ENCODE measurements at places on chromosomes 16 and 17. TPM values are rescaled to one million over a fixed set of nuclear protein-coding genes. Genes with fewer than 3 reads are reported as not detected.

- no peaks in the 10 kb centered on the region for H3K4me1 ChIP-seq
- no peak overlapping the region for H3K4me3 ChIP-seq
- DNase-seq: no peak
These were observed 840 bp upstream of the CDH5 start for GRCh38 chr16:66365651-66366050.

- no peak overlapping the region for H3K27ac ChIP-seq
- H3K4me3 ChIP-seq: no peak overlapping the region
- no peak for DNase-seq
- no peaks in the 10 kb centered on the region for H3K36me3 ChIP-seq
- no peaks in the 10 kb centered on the region for H3K4me1 ChIP-seq
- H3K27me3 ChIP-seq: no peaks in the 10 kb centered on the region
These were observed 432.5 kb upstream of the ZFHX3 start for GRCh38 chr16:73480381-73480780.

- no peak for DNase-seq
- no peak overlapping the region for H3K4me3 ChIP-seq
- no peaks in the 10 kb centered on the region for H3K27me3 ChIP-seq
- no peaks in the 10 kb centered on the region for H3K4me1 ChIP-seq
- no peak overlapping the region for H3K27ac ChIP-seq
These were observed 41.3 kb downstream of the ERCC4 start for GRCh38 chr16:13961099-13961811.

DNA sequence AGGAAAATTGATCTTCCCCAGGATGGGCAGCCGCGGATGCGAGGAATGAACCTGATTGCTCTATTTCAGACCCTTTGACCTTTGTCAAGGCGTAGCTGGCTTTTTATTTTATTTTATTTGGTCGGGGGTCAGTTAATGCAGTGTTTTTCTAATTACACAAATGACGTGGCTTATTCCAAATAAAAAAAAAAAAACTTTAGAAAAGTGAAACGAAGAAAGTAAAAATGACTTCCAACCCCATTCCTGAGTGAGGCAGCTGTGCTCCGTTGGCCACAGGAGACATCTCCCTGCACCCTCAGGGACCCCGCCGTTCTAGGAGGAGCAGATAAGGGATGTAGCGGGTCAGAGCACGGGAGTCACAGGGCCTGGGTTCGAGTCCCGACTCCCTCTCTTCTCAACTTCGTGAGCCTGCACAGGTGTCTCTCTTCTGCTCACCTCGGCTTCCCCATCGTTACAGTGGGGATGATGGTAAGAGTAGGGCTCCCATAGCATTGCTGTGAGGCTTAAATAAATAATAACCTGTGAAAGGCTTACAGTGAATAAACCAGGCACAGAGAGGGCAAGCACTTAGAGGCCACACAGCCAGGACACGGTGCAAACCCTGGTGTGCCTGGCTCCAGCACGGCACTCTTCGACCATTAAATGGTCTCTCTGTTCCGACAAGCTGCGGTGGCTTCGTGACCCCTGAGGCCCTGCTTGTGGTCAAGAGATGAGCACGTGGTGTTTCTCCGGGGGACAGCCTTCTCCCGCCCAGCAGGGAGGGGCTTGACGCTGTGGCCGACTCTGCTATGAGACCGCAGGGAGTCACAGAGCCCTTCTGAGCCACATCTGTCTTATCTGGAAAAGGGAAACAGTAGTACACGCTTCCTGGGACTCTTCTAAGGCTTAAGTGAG lies 10.2 kb downstream of the FOXF1 start:
- DNase-seq: no peak
- no peak overlapping the region for H3K4me3 ChIP-seq
- H3K36me3 ChIP-seq: no peaks in the 10 kb centered on the region
- H3K27me3 ChIP-seq: no peaks in the 10 kb centered on the region
- H3K4me1 ChIP-seq: peaks cover 3% of the 10 kb centered on the region

DNA sequence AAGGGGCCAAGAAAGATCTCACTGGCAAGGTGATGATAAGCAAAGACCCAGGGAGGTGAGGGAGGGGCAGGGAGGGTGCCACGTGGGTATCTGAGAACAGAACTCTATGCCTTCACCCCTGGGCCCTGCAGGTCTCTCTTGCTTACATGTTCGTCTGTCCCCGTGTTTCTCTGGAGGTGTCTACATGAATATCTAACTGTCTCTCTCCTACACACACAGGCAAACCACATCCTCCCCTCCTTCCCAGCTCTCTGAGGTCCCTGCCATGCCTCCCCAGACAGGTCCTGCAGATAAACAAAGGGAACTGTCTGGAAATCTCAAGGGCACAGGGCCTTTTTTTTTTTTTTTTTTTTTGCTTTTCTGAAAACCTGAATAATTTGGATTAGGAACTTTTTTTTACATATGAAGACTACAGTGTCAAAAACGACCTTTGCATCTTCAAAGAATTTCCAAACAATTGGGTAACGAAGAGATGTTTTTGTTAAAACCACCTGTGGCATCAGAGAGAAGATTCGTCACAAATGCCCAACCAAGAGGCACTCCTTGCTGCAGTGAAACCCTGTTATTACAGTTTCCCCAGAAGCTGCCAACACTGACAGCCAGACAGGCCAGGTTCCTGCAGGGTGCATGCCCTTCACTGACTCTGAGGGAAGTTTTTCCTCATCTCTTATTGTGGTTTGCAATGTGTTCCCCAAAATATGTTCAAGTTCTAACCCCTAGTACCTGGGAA lies 17.8 kb downstream of the PLLP start:
- no peaks in the 10 kb centered on the region for H3K36me3 ChIP-seq
- no peaks in the 10 kb centered on the region for H3K27me3 ChIP-seq
- peak; percentile 85 for DNase-seq

GRCh38 chr16:89574681-89575246 lies 794 bp upstream of the CPNE7 start:
- peak overlapping the region; percentile 24 for H3K4me3 ChIP-seq
- H3K4me1 ChIP-seq: no peaks in the 10 kb centered on the region

- H3K4me1 ChIP-seq: no peaks in the 10 kb centered on the region
- H3K27me3 ChIP-seq: no peaks in the 10 kb centered on the region
- H3K27ac ChIP-seq: no peak overlapping the region
- no peak for DNase-seq
These were observed 38.9 kb downstream of the MRPS23 start for GRCh38 chr17:57810721-57811637.

- H3K4me3 ChIP-seq: no peak overlapping the region
- no peak overlapping the region for H3K27ac ChIP-seq
- peaks cover 3% of the 10 kb centered on the region for H3K36me3 ChIP-seq
- no peak for DNase-seq
- H3K27me3 ChIP-seq: no peaks in the 10 kb centered on the region
- H3K4me1 ChIP-seq: peaks cover 10% of the 10 kb centered on the region
These were observed 79.8 kb downstream of the ZNF778 start for GRCh38 chr16:89297156-89297874.

DNA sequence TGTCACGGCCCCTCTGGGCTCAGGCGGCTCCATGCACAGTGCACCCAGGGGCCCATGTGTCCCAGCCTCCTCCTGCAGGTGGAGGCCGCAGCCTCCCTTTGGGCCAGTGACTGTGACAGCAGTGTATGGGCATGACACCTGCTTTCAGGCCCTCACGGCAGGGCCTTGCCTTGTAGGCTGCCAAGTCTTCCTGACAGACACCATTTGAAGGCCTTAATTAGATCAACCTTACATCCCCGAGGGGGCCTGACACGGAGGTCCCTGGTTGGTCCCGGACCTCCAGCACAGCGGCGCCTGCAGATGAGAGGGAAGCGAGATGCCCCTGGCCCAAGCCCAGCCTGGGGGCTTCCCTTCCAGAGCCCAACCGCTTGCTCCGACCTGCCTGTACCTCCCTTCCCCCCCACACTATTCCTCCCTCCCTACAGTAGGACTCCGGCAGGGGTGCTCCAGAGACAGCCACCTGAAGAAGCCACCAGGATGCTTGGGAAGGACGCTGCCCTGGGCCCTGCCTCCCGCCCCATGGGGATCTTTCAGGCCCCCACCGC lies 31.9 kb downstream of the BAIAP2 start:
- H3K4me1 ChIP-seq: no peaks in the 10 kb centered on the region
- no peak for DNase-seq
- no peaks in the 10 kb centered on the region for H3K27me3 ChIP-seq
- no peak overlapping the region for H3K27ac ChIP-seq
- no peak overlapping the region for H3K4me3 ChIP-seq

- no peak overlapping the region for H3K4me3 ChIP-seq
- no peaks in the 10 kb centered on the region for H3K27me3 ChIP-seq
- no peak for DNase-seq
- H3K4me1 ChIP-seq: peaks cover 6% of the 10 kb centered on the region
These were observed 35.6 kb downstream of the PRKCA start for GRCh38 chr17:66337866-66338485.

- H3K36me3 ChIP-seq: peaks cover 3% of the 10 kb centered on the region
- H3K27me3 ChIP-seq: no peaks in the 10 kb centered on the region
- H3K27ac ChIP-seq: no peak overlapping the region
These were observed 73.7 kb upstream of the CHMP6 start for GRCh38 chr17:80917716-80918560.

GRCh38 chr17:45361451-45361850 lies 44.6 kb upstream of the MAP3K14 start:
- no peak overlapping the region for H3K4me3 ChIP-seq
- no peaks in the 10 kb centered on the region for H3K4me1 ChIP-seq
- no peak overlapping the region for H3K27ac ChIP-seq
- no peak for DNase-seq

GRCh38 chr16:30533748-30534367 lies 800 bp downstream of the ZNF747 start:
- no peaks in the 10 kb centered on the region for H3K27me3 ChIP-seq
- peaks cover 13% of the 10 kb centered on the region for H3K4me1 ChIP-seq
- H3K27ac ChIP-seq: peak overlapping the region; percentile 98
- no peaks in the 10 kb centered on the region for H3K36me3 ChIP-seq
- DNase-seq: no peak
- H3K4me3 ChIP-seq: peak overlapping the region; percentile 60

DNA sequence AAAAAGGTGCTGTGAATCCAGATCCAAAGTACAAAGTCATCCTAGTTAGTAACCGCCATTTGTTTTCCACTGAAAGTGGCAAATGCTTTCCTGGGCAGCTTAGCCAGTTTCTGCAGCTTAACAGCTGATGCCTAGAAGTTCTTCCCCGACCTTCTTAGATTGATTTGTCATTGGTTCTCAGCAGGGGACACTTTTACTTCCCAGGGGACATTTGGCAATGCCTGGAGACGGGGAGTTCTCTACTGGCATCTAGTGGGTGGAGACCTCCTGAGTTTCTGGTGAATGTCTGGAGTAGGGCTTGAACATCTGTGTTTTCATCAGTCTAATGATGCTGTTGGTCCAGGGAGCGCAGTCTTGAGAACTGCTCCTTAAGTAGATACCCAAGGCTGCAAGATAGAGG lies 7.6 kb downstream of the DNAJA3 start:
- no peak overlapping the region for H3K27ac ChIP-seq
- H3K27me3 ChIP-seq: no peaks in the 10 kb centered on the region
- no peak for DNase-seq
- H3K36me3 ChIP-seq: peaks cover 54% of the 10 kb centered on the region
- no peaks in the 10 kb centered on the region for H3K4me1 ChIP-seq
- H3K4me3 ChIP-seq: no peak overlapping the region

- peaks cover 35% of the 10 kb centered on the region for H3K4me1 ChIP-seq
- DNase-seq: peak; percentile 67
- H3K27me3 ChIP-seq: no peaks in the 10 kb centered on the region
These were observed 12.2 kb downstream of the PRKCB start for GRCh38 chr16:23847948-23848347.

XAF1 gene
- 76.6 TPM for total RNA-seq

GPRC5C gene
- not detected for total RNA-seq

CLDN6 gene
- total RNA-seq: not detected

CRK gene
- 29.0 TPM for total RNA-seq

FN3K gene
- total RNA-seq: 12.0 TPM

MSL1 gene
- 108 TPM for total RNA-seq

CYB5B gene
- total RNA-seq: 48.2 TPM

Measured in naive thymus-derived CD4-positive, alpha-beta T cell (primary cell).